ENCODE measurements at places on chromosomes 12 and 14.

- no peak for DNase-seq
These were observed 18.1 kb downstream of the EGLN3 start for GRCh38 chr14:33932576-33933345.

GRCh38 chr12:94285943-94286582 is 137.7 kb downstream of the PLXNC1 start:
- no peak for DNase-seq

DNA sequence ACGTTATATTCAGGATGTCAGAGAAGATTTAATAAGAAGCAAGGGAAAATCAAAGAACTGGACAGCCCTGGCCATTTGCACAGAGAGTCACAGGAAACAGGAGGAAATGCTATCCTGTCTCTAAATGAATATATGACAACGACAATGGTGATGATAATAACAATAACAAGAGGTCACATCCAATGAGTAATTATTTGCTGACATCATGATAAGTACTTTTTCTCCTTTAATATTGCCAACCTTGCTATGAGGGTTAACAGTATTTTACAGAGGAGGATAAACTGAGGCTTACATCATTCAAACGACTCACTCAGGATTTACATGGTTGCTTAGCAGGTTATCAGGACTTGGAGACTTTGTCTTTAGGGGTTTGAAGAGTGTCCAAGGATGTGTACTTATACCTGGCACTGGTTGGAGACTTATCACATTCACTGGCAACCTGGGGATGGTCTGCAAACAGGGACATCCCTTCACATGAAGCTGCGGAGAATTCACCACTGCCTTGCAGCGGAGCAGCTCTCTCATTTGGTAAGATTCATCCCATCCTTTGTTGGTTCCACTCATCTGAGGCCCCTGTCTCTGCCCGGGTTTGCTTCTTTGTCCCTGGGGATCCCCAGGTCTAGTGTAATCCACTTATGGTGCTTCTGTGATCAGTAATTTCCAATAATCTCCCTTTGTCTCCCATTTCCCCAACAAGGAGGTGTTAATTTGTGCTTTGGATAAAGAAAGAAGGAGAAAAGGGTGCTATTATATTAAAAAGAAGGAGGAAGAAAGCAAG is 637.8 kb downstream of the BCL11B start:
- DNase-seq: no peak

GRCh38 chr14:42624980-42625761 is 1018.5 kb downstream of the LRFN5 start:
- DNase-seq: no peak

DNA sequence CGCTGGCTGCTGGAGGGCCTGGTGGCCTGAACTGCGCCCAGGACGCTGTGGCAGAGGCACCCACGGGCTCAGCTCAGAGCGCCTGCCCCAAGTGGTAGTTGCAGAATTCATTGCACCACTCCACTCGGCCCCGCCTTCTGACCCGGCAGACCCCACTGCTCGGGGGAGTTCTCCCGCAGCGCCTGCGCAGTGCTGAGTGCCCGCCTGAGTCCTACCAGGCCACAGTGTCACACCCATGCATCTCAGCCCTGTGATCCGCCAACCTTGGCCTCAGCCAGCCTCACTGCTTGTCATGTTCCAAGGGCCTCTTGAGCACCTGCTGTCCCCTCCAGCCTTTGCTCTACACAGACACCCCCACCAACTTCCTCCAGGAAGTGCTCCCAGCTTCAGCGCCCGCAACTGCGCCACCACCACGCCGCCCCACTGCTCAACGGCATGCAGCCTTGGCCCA is 12.2 kb downstream of the DEGS2 start:
- peak; percentile 49 for DNase-seq

All from activated CD4-positive, alpha-beta T cell treated with anti-CD3 and anti-CD28 coated beads, Interleukin-2, amount 50 U/mL, for 48 hours (primary cell).